ENCODE measurements at places on chromosomes 1 and 21. TPM values are rescaled to one million over a fixed set of nuclear protein-coding genes. Genes with fewer than 3 reads are reported as not detected.

OR2L3 gene
- not detected for total RNA-seq

MARK1 gene
- total RNA-seq, result not detected

TESK2 gene
- 3.7 TPM for total RNA-seq

GRCh38 chr1:155127105-155127966 lies at the start of gene EFNA1:
TSS of gene EFNA1 (plus strand) at chr1:155127876. CDS start at chr1:155127978, 102 bp downstream.
- H3K36me3 ChIP-seq, result 0 out of 3 replicates have a peak, but pooled peaks cover 5% of the 10 kb centered on the region
- peak within 1 kb of the TSS; percentile 40 for H3K4me3 ChIP-seq
- no peaks in the 10 kb centered on the region for H3K27me3 ChIP-seq
- H3K27ac ChIP-seq, result peak within 1 kb of the TSS; percentile 34
- DNase-seq, result peak; percentile 76
- peaks cover 57% of the 10 kb centered on the region for H3K4me1 ChIP-seq

DNA sequence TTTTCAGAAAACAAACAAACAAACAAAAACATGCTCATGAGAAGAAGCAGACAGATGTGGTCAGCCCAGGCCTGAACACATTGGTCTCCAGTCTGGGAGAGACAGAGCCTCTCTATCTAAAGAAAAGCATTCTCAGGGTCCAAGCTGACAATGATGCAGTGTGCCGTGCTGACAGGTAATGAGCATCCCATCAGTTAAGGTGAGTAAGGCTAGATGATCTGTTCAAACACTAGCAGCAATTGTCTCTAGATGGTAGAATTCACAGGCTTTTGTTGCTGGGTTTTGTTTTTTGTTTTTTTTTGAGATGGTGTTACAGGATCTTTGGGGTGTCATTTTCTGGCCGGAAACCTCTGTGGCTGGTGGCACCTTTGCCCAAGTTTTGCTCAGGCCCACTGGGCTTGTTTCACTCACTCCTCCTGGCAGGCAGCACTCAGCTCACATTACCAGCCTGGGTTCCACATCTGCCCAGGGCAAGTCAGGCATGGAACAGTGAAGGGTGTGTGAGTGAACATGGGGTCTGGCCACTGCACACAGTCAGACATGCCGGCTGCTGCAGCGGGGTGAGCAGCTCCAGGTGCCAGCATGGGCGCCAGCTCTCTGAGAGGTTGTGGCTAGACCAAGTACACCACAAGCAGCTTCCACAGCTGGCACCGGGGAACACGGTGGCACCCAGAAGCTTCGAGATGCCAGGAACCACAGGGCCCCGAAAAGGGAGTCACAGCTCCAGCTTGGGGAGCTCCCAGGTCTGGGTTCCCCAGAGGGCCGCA lies 2.5 kb upstream of the C1QA start:
- no peaks in the 10 kb centered on the region for H3K36me3 ChIP-seq
- DNase-seq, result no peak
- no peak overlapping the region for H3K27ac ChIP-seq
- peaks cover 6% of the 10 kb centered on the region for H3K4me1 ChIP-seq
